ENCODE measurements at places on chromosomes 11 and 22.

- peak; percentile 22 for DNase-seq
Observed at GRCh38 chr11:84384731-84385130, 1098.6 kb upstream of the CCDC90B start.

- peak; percentile 32 for DNase-seq
Observed at GRCh38 chr11:104916442-104916841, 18.2 kb upstream of the CASP12 start.

DNA sequence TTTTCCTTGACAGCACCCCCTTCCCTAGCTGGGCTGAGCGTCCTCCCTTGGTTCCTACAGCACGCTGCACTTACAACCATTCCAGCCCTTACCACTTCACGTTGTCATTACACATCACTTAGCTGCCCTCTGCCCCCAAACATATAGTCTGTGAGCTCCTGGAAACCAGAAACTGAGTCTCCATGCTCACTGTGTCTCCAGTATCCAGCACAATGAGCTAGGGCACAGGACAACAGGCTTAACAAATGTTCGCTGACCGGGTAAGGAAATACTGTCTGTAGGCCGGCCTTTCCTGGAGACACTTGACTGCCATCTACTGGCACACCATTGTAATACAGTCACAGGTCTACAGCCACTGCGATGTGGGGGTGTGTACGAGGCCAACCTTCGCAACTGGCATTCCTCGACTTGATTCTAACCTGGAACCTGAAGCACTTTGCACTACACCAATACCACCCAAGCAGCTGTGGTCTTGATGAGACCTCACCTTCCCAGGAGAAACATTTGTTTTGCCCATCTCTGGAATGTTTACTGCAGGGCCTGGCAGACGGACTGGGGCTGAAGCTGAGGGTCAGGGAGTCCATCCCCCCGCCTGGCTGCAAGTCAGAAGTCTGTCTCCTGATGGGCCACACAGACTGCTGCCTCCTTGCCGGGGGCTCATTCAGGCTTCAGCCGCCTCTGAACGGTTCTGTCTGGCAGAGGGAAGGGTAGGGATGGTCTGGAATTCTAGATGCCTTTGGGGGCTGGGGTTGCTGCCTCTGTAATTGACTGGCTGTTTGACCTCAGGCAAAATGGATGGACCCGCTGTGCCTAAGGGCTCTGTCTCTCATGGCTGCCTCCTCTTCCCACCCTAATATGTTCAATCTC is 72.0 kb downstream of the SYN3 start:
- peak; percentile 38 for DNase-seq

- DNase-seq = no peak
Observed at GRCh38 chr22:38017272-38017920, 33.0 kb upstream of the SOX10 start.

GRCh38 chr11:27697679-27698275 is 2.5 kb downstream of the BDNF start:
- no peak for DNase-seq

GRCh38 chr11:119366690-119367620 is 14.5 kb downstream of the USP2 start:
- DNase-seq = no peak

DNA sequence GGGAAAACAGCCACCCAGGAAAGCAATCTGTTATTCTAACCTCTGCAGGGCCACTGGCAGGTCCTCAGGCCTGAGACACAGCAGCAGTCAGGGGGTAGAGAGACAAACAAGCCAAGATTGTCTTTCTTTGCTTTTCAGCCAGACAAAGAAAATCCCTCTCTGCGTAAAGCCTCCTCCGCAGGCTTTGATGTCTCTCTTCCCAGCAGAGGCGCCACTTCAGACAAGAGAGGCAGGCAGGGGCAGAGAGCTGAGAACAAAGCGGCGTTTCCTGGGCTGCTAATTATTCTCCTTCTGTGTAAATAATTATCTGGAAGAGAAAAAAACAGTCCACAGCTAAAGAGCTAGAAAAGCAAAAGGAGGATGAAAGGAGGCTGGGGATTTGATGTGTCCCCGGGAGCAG is 102.7 kb upstream of the SEZ6L start:
- DNase-seq = no peak

DNA sequence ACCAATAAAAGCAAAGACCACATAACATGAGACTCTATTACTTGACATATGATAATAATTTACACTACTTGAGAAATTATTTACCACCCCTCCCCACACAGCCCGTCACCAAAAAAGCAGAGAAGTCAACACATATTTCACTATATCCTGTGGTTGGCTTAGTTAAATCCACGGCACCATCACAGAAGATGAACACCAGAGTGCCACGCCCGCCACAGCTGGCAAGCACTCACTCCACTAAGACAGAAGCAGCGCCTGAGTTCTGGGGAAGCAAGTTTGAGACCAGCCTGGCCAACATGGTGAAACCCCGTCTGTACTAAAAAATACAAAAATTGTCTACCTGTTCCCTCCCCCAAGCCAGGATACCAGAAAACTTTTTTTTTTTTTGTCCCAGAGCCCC is 53.1 kb downstream of the PACSIN2 start:
- DNase-seq = no peak

GRCh38 chr11:21390430-21390829 is 721.0 kb downstream of the NELL1 start:
- DNase-seq = no peak

DNA sequence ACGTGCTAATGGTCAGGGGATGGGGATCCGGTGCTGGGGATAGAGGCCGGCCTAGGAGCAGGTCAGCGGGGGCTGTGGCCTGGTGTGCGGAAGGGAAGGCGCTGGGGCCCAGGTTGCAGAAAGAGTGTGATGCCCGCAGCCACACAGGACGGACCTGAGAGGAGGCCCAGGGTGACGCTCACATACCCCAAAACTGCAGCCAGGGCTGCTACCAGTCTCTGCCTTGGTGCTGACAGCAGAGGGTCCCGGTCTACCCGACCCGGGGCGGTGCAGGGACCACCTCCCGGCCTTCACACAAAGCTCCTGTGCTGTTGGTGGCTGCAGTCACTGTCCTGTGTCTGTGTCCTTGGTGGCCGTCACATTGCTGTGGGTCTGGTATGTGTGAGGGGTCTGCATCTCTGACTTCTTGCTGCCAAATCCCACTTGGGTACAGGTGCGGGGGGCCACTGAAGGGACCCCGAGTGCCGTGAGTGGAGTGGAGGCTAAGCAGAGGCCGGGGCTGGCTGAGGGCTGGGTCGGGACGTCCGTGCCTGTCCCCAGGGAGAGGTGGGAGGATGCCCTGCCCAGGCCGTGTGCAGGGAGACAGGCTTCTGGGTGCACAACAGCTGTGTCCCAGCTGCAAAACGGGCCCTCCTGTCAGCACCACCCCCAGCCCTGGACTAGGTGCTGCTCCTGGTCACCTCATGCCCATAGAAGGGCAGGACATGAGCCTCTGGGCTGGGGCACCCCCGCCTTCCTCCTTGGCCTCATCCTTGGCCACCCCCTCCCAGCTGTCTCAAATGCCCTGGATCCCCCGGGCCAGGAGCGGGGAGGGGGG is 1.5 kb downstream of the LSP1 start:
- no peak for DNase-seq

- DNase-seq = peak; percentile 64
Observed at GRCh38 chr22:25404928-25405816, 159.3 kb upstream of the GRK3 start.

GRCh38 chr11:63907808-63908530 is 9.0 kb downstream of the RCOR2 start:
- no peak for DNase-seq

DNA sequence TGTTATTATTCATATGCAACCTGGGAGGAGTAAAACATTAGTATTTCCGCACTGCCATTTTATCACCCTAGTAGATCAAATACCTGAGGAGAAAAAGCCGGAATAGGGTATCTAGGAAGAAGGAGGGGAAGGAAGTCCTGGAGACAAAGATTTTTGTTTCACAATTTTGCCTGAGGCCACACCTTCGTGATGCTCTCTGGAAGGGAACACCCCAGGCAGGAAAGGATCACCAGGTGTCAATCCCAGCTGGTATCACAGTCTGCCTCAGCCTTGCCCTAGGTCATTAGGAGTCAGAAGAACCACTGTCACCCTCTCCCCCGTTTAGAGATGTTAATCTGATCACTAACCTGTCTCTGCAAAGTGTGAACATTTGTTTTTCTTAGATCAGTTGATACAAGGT is 35.4 kb upstream of the IGSF9B start:
- DNase-seq = no peak

DNA sequence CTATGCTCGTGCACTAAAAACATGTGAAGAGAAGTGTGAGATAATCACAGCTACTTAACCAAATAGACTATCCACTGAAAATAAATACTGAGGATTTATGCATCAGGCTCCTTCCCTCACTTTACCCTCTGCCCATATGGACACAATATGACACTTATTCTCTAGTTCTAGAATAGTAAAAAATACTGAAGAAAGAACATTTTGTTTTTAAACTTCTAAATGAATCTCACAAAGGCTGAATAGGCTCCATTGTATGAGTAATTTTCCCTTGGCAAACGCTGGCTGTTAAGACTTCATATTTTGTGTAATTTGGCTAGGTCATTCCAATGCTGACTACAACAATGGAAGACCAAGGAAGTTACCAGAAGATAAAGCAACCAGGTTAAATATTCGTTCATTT is 9.9 kb downstream of the HPS5 start:
- DNase-seq = no peak

DNA sequence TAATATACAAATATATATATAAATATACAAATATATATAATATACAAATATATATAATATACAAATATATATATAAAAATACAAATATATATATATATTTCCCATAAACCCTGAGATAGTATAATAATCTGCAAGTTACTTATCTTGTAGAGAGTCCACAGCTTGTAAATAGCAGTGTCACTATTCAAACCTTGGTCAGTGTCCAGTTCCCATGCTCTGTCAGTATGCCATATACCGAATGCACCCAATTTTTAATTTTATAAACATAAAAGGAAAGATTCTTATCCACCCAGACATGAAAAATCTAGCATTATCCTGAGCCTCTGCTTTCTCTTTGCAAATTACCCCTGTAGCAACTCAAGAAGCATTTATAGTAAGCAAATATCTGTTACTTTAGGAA is 21.6 kb upstream of the CTSC start:
- no peak for DNase-seq

GRCh38 chr22:50738649-50739227 is 734 bp downstream of the ACR start:
- DNase-seq = no peak

GRCh38 chr11:104005234-104005855 is 31.1 kb upstream of the DDI1 start:
- no peak for DNase-seq

- peak; percentile 71 for DNase-seq
Observed at GRCh38 chr22:43014316-43014868, 557 bp downstream of the PACSIN2 start.

GRCh38 chr11:83441171-83441570 is 155.0 kb upstream of the CCDC90B start:
- DNase-seq = no peak

DNA sequence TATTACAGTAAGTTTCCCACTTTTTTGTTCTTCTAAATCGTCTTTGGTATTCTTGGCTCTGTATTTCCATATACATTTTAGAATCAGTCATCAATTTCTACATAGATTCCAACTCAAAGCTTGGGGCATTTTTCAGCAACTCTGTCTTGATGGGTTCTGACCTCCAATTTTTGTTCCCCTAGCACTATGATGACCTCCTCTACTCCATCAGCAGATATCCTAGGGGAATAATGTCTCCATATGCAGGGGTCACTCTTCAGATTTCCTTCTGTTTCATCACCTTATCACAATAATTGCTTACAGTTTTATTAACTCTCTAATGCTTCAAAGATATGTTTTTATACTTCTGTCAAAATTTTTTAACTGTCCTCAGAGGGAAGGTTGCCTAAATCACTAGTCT is 91.3 kb upstream of the TP53AIP1 start:
- no peak for DNase-seq

- DNase-seq = no peak
Observed at GRCh38 chr11:2736577-2737225, 36.9 kb upstream of the KCNQ1OT1 start.

GRCh38 chr22:46951973-46952372 is 189.5 kb downstream of the TBC1D22A start:
- no peak for DNase-seq

GRCh38 chr22:50473855-50474671 is 772 bp downstream of the SBF1 start:
- DNase-seq = peak; percentile 28

- no peak for DNase-seq
Observed at GRCh38 chr11:101444164-101444563, 139.6 kb downstream of the TRPC6 start.

GRCh38 chr11:17208257-17208999 is 642 bp upstream of the PIK3C2A start:
- peak; percentile 63 for DNase-seq

- peak; percentile 76 for DNase-seq
Observed at GRCh38 chr11:61429346-61429690, 457 bp downstream of the CPSF7 start.

DNA sequence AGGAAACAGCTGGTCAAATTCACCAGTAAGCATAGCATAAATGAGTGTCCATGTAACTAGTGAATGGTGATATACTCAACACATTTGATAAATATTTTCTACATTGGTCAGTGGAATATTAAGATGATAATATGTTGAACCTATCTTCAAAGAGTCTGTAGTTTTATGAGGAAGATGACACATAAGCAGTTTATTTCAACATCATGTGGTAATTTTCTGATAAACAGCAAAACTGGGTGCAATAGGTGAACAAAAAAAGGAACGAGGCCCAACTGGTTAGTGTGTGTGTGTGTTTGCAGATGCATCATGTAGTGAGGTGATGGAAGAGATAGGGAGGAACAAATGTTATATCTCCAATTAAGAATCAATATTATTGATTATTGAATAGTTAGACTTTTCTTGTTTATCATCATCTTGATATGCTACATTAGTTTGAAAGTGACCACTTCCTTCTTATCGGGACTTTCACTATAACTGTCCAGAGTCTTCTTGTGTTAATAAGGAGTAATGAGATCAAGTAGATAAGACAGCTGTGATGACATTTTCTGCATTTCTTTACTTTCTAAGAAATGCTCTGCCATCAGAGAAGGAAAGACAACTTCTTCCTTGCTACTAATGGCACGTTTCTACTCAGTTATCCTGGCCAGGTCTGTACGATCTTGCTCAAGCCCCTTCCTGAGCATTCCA is 270.7 kb downstream of the ETS1 start:
- no peak for DNase-seq

- DNase-seq = no peak
Observed at GRCh38 chr11:57458060-57458409, 2.3 kb upstream of the RTN4RL2 start.

All from CD4-positive, alpha-beta T cell treated with Interleukin-17A for 1 hour (primary cell).